Motor neuron (in vitro differentiated cells): ENCODE measurements at places on chromosomes 11 and 22. TPM values are rescaled to one million over a fixed set of nuclear protein-coding genes. Genes with fewer than 3 reads are reported as not detected.

DNA sequence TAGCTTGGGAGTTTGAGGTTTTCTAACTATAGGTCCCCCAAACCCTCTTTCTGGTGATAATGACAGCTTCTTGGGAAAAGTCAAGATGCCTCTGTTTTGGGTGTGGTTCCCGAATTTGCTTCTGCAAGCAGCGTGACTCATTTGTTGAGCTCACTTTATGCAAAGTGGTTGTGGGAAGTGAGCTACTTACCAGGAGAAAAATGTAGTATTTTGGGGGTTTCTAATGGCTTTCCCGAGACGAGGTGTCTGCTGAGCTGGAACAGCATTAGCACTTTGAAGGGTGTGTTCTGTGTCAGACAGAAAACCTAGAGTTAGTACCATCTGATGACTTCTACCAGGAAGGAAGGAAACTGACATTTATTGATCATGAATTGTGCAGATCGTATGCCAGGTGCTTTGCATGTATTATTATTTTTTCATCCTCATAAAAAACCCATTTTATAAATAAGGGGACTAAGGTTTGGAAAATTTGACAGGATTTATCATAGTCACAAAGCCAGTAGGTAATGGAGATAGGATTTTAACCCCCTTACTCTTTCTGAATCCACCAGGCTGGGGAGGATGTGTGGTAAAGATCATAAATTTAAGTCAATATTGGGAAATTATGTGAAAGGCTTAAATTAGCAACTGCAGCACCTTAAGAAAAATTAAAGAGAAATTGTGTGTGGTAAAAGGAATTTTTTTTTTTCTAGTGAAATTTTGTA is 108.8 kb upstream of the CD44 start:
- ATAC-seq = peak; percentile 93

DNA sequence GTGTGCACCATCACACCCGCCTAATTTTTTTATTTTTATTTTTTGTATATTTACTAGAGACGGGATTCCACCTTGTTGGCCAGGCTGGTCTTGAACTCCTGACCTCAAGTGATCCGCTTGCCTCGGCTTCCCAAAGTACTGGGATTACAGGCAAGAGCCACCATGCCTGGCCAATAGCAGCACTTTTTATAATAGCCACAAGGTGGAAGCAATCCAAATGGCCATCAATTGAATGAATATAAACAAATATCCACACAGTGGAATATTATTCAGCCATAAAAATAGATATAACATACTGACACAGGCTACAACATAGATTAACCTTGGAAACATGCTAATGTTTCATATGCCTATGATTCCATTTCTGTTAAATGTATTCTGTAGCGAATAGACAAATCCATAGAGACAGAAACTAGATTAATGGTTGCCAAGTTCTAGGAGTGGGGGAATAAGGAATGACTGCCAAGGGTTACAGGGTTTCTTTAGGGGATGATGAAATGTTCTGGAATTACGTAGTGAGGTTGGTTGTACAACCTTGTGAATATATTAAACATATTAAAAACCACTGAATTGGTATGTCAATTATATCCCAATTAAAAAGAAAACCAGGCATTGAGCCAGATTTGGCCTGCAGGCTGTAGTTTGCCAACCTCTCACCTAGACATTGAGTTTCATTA is 4.8 kb downstream of the VPS51 start:
- no peak for ATAC-seq

The PLA2G3 gene
- 0.42 and 0.50 TPM in 2 replicates for total RNA-seq

- no peak for ATAC-seq
These were observed 6.4 kb downstream of the MUC5AC start for GRCh38 chr11:1163911-1164735.

DNA sequence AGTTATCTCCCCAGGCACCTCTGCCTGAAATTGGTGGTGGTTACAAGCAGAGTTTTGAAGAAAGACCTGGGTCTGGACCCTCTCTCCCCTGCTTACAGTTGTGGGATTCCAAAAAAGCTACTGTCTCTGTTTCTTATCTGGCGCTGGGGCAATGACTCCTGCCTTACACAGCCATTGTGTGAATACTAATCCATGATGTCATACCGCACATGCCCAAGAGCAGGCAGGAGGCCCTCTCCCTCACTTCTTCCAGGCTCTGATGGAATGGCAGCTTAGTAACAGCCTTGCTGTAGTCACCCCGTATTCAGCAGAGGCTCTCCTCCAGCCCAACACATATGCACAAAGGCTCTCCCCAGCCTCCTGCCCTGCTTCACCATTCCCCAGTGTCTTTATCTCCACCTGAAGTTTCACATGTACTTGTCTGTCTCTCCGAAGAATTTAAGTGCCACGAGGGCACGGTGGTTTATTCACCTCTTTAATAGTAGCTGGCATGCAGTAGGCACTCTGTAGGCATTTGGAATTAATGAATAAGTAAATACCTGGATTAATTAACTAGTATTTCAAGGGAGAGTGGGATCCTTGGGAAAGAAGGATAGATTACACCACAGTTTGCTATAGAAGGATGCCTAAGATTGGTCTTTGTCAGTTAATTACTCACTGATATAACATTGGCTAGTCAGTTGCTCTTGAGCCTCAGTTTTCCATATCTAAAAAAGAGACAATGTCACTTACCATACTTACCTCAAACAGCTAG is 165.6 kb downstream of the ETS1 start:
- ATAC-seq = peak; percentile 33

- ATAC-seq = no peak
These were observed 102.1 kb downstream of the RASSF10 start for GRCh38 chr11:13110929-13111812.

DNA sequence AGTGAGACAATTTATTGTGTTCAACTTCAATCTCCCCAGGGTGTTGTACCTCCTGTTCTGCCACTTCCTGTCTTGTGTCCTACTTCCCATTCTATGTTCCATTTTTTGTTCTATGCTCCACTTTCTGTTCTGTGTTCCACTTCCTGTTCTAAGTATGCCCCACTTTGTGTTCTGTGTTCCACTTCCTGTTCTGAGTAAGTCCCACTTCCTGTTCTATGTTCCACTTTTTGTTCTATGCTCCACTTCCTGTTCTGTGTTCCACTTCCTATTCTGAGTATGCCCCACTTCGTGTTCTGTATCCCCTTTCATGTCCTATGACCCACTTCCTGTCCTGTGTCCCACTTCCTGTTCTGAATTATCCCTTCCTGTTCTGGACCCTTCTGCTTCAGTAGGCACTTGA is 732.7 kb downstream of the TBC1D22A start:
- no peak for ATAC-seq

- ATAC-seq = no peak
These were observed 122.1 kb downstream of the NAV2 start for GRCh38 chr11:19834771-19835170.

- peak; percentile 95 for ATAC-seq
These were observed 55.1 kb downstream of the PACSIN2 start for GRCh38 chr22:42959576-42960509.

GRCh38 chr11:89521294-89521693 is 30.1 kb upstream of the NOX4 start:
- no peak for ATAC-seq

DNA sequence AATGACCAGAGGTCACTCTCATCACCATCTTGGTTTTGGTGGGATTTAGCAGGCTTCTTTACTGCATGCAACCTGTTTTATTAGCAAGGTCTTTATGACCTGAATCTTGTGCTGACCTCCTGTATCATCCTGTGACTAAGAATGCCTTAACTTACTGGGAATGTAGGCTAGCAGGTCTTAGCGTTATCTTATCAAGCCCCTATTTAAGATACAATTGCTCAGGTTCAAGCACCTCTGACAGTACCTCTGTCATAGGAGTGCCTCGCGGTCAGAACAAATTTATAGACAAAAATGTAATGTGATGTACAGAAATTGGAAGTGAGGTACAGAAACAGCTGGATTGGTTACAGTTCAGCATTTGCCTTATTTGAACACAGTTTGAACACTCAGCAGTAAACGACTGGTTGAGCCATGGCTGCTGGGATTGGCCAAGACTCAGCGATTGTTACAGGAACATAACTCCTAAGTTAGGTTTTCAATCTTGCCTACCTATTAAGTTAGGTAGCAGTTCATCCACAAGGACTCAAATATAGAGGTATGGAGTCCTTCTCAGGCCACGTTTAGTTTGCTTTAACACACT is 16.1 kb upstream of the TMEM123 start:
- no peak for ATAC-seq

The ARHGAP8 gene
- total RNA-seq = 1.3 and 1.5 TPM in 2 replicates

GRCh38 chr11:121513807-121514206 is 61.0 kb upstream of the SORL1-AS1 start:
- ATAC-seq = no peak

The PDGFB gene
- 0.21 and 0.32 TPM in 2 replicates for total RNA-seq

DNA sequence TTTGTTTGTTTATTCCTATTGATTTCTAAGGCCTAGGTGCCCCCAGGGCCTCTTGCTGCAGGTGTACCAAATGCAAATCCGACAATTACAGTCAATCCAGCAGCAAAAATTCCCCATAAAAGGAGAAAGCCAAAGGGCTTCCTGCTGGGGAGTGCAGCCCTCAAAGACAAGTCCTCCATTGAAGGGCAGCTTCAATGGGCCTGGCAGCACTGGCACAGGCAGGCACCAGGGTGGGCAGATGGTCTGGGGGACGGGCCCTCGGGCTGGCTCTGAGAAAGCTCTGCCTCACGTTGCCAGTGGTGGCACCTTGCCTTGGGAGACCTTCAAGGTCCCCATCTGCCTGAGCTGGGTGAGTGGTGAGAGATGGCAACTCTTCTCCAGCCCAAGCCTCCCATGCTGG is 128.0 kb downstream of the DSCAML1 start:
- ATAC-seq = no peak
